ENCODE measurements at places on chromosomes 2 and 18. TPM values are rescaled to one million over a fixed set of nuclear protein-coding genes. Genes with fewer than 3 reads are reported as not detected.

DNA sequence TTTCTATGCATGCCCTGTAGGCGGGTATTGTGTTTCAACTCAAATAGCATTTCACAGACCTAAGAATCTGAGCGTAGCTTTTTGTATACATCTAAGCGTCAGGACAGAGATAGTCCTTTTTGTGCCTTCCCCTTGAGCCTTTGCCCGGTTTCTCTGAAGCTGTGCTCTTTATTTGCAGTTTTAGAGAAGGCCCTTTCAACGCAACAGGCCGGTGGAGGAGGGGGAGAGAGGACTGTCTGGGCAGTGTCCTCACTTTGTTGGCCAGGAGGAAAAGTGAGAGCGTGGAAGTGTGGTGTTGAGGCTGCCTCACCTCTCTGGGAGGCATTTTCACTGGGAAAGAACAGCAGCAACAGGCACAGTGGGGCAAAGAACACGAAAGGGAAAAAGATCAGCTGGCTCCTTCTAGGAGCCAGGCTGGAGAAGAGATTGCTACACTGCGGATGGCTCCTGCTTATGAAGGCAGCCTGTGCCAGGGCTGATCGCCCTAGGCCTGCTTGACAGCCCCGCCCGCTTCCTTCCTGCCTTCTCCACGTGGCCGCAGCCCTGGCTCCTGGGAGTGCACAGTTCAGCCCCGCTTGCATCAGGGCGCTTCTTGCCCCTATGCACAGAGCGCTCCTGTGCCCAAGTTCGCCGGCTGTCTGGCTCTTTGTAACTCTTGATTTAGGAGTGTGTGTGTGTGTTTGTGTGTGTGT, 195.6 kb upstream of the POU3F3 start:
- DNase-seq: no peak

DNA sequence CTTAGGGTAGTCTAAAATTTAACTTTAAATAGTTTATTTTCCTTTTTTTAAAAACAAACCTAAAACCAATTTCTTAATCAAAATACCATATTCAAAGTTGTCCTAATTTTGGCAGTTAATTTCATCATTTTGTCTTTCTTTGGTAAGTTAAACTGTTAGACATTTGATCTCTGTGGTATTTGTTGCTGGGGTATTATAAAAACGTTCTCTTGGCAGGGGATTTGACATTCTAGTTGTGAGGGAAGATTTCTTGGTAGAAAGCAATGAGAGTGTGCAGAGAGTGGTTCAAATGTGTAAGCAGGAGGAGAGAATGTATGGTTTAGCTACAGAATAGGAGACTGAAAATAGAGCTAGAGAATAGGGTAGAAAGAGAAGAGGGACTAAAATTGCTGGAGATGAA, 14.6 kb downstream of the GULP1 start:
- no peak for DNase-seq

GDF7 gene
- 0.19 TPM for total RNA-seq

SLC14A1 gene
- total RNA-seq: 2.8 TPM

Data from CD4-positive, alpha-beta memory T cell (primary cell).